T-helper 9 cell (primary cell): ENCODE measurements at places on chromosomes 13 and 19.

DNA sequence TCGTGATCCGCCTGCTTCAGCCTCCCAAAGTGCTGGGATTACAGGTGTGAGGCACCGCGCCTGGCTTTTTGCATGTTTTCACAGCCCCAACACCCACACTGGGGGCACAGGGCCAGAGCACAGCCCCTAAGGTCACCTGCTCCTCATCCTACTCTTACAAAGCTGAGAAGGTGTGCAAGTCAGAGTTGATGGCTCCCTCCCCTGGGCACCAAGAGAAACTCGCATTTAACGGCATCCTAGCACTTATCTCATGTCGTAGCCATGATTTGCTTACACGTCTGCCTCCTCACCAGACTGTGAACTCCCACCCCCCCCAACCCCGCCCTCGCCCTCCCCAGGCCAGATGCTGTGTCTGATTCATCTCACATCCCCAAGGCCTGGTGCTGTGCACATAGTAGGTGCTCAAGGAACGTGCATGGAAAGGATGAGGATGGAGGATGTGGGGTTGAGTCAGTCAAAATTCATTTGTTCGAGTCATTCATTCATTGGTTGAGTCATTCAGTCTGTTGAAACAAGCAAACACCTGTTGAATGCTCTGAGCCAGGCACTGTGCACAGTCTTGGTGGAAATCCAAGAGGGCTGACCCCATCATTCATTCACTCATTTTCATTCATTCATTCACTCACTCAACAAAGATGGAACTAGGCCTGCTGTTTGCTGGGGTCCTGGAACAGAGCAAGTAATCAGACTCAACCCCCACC is 11.3 kb downstream of the SHANK1 start:
- DNase-seq, result no peak

DNA sequence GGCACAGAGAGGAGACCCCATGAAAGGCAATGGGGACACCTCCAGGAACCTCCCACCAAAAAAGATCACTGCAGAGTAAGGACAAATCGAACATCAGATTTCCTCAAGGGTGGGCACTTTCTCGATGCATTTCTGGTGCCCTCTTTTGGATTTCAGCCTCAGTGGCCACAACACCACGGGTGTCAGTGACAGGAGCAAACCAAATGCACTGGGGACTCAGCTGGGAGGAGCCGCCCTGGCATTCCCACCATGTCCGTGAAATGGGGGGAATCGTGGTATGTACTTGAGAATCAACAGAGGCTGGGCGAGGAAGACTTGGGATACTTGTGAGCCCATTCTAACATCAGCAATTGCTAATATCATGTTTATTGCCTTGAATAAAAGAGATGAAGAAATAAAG is 16.3 kb downstream of the FAM187B start:
- no peak for DNase-seq

- DNase-seq, result no peak
Measured at GRCh38 chr13:111536075-111536642, 215.7 kb downstream of the TEX29 start.

DNA sequence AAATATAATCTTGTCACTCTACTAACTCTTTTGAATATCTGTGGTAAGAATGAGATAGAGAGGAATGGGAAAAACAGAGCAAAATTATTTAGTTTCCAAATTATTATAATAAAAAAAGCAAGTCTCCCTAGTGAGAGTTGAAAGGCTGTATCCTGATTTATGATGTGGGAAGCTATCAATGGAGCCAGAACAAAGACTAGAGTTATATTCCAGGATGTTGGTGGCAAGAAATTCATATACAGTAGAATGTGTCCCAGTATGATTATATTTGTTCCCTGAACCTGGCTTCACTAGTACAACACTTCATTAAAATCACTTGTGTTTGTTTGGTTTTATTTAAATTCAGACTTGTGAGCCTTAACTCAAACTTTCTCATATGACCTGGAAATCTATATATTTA is 630.3 kb downstream of the GPC5 start:
- DNase-seq, result no peak

DNA sequence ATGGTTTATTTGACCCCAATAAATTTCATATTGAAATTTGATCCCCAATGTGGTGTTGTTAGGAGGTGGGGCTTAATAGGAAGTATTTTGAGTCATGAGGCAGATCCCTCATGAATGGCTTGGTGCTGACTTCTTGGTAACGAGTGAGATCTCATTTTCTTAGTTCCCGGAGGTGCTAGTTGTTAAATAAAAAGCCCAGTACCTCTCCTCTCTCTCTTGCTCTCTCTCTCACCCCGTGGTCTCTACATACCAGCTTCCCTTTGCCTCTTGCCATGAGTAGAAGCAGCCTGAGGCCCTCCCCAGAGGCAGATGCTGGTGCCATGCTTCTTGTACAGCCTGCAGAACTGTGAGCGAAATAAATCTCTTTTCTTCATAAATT is 39.4 kb upstream of the KATNAL1 start:
- DNase-seq, result no peak

DNA sequence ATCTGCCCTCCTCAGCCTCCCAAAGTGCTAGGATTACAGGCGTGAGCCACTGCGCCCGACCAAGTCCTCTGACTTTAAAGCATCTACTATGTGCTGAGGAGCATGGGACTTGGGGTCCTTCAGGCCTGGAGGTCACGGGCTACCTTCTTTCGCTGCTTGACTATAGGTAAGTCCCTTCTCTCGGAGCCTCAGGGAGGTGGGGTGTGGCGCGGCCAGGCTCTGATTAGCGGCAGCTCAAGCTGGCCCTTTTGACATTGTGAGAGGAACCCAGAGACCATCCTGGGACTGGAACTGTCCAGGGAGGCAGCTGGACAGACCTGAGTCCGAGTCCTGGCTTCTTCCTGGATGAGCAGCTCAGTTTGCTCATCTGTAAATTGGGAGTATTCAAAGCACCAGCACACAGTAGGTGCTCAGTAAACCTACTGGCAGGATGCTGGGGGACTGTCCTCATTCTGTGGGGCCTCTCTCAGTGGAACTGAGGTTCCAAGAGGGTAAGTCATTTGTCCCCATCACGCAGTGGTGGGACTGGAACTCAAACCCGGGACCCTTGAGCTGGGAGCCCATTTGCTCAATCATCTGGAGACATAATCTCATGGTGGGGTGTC is 780 bp downstream of the FCER2 start:
- DNase-seq, result no peak

DNA sequence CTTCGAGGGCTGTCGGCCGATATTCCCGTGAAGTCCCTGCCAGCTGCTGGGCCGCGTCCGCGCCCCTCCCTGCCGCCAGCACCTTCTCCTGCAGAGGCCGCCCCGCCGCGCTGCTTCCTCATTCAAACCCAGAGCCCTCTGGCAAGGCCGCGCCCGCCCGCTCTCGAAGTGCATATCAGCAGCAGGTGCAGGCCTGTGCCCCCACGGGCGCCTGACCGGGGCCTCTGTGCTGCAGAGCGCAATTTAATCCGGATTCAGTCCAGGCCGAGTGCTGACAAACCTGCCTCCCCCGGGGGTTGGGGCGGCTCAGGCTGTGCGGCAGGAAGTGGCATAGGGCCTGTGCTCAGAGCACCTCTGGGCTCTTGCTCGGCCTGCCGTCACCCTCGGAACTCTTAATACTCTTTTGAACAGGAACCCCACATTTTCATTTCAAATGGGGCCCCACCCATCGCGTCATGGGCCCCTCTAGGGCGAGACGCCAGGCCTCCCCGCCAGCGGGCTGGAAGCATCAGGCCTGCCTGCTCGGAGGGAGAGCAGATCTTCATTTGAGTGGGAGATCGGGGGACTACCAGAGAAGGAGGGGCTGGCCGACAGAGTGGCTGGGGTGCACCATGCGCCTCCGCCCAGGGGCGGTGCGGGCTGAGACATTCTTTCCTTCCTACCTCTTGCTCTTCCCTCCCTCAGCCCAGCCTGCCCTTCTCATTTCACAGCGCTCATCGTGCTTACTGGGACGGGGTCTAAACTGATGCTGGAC is 125.7 kb downstream of the TNFRSF19 start:
- DNase-seq, result peak; percentile 20

DNA sequence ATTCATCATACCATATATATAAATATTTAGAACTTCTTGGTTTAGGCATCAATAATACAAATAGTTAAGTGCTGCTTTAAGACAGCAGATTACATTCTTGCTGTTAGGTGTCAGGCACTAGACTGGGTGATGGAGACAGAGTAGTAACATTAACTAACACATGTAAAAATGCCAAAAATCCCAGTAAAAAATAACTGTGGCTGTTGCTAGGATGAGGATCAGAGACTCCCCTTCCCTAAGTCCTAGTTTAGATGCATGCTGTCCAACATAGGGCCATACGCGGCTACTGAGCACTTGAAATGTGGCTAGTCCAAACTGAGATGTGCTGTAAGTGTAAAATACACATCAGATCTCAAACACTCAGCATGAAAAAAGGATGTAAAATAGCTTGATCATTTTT is 94.7 kb downstream of the CDADC1 start:
- DNase-seq, result no peak

GRCh38 chr19:15623711-15624318 is 8.8 kb downstream of the CYP4F8 start:
- no peak for DNase-seq

GRCh38 chr13:107373551-107373950 is 805.6 kb upstream of the ARGLU1 start:
- DNase-seq, result no peak

DNA sequence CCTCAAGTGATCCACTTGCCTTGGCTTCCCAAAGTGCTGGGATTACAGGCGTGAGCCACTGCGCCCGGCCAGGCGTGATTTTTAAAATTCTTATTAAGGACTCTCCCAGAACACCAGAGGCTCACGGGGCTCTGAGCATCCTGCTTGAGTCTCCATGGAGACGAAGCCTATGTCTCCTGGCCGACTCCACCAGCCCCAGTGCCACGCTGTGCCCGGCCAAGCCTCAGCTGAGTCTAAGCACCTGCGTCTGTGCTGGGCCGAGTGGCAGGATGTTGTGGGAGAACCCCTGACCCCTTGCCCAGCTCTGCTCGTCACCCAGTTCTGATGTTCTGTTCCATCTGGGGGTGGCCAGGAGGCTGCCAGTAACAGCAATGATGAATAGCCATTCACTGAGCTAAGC is 3.9 kb upstream of the CELF5 start:
- DNase-seq, result no peak

DNA sequence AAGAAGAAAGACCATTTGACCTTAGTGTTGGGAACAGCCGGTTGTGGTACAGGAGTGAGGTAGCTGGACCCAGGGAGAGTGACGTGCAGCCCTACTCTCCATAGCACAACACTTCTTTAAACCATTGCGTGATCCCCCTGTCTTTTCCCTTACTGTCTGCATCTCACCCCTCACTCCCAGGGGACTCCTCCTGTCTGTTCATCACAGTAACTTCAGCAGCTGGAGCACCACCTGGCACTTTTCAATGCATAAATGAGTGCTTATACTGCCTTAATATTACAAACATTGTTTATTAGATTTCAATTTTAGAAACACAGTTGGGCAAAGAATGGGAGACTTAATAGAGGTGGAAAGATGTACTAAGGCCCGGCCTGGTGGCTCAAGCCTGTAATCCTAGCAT is 285.5 kb downstream of the UQCRFS1 start:
- no peak for DNase-seq

DNA sequence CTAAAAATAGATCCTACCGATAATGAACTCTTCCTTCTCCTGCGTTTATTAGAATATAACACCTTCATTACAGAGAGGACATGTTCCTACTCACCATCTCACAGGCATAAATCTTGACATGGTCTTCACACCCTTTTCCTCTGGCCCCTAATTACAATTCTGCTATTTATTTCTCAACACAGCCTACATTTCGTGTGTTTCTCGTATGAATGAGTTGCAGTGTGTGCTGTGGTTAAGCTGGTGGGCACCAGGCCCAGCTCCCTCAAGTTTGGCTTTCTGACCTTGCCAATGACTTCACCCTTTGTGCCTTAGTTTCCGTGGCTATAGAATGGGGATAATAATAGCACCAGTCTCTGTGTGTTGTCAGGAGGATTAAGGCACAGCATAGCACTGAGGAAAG is 12.3 kb upstream of the KATNAL1 start:
- DNase-seq, result no peak

DNA sequence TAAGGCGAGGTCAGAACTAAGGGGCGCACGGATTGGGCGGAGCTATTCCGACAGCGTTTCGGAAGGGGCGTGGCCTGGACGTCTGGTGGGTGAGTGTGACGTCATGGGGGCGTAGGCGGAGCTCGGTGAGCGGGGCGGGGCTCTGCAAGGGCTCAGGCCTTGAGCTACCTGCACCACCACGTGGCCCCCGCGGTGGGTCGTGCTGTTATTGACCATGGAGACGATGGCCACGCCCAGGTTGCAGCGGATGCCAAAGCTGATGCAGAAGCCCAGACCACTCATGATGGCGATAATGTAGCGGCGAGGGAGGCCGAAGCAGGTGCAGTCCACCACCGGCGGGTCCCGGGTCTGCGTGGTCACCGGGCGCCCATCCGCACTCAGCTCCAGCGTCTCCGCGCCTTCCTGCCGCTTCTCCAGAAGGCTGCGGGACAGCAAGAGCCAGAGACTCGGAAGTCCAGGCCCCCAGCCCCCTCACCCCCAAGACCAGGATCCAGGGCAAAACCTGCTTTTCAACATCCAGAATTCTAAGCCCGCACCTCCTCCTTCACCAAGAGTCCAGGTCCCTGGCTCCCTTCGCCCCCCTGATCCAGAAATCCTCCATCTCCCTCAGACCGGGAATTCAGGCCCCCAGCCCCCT is 4.8 kb downstream of the SLC17A7 start:
- no peak for DNase-seq

- no peak for DNase-seq
Measured at GRCh38 chr13:107005577-107005976, 437.6 kb upstream of the ARGLU1 start.

- DNase-seq, result no peak
Measured at GRCh38 chr13:101308247-101309013, 107.9 kb downstream of the NALCN start.

GRCh38 chr13:100014621-100015020 is 33.0 kb downstream of the ZIC2 start:
- no peak for DNase-seq

DNA sequence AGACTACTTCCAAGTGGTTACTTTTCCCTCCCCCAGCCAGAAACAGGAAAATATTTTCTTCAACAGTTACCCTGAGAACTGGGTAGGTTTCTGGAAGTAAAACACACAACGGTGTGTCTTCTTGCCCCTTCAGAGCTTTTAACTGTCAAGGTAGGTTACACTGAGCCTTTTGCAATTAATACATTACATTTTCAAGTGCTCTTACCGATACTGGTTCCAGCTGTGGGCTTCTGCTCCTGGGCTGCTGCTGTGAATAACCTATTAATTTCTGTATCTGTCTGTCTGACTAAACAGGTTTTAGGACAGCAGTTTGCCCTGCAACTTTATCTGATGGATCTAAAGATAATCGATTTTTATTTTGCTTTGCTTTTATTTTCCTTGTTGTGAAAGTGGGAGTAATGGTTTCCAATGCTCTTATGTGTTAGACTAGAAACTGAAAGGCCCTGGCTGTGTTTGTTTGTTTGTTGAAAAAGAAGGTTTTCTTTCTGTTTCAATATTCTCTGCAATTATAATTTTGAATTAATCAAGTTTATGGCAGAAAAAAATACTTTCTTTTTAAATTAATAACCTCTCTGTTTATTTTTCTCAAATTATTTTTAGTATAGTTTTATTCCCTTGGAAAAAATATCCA is 196.7 kb upstream of the SLITRK6 start:
- DNase-seq, result no peak
